Activated naive CD8-positive, alpha-beta T cell treated with anti-CD3 and anti-CD28 coated beads, Interleukin-2, amount 10 ng/mL, durations not matched to agents 7 days and 5 days (primary cell): ENCODE measurements at places on chromosomes 5 and 9. TPM values are rescaled to one million over a fixed set of nuclear protein-coding genes. Genes with fewer than 3 reads are reported as not detected.

DNA sequence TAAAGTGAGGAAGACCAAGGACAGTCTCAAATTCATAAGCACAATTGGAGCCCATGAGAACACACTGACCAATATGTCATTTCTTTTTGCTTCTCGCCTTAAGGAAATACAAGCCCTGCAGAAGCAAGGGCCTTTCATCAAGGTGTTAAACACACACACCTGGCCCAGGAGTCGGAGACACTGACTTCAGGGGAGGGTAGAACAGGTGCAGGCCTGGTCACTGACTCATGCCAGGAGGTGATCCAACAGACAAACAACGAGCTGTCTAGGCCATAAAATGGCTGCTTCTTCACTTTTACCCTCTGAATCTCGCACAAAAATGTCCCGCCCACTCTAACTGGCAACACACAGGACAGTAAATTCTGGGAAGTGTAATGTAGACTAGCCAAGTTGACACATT lies 62.7 kb downstream of the RGMB start:
- no peak for DNase-seq

Gene MEF2C
- 0.86 TPM for total RNA-seq

GRCh38 chr5:107633171-107633901 lies 37.4 kb downstream of the EFNA5 start:
- no peak for DNase-seq

GRCh38 chr9:117869712-117870111 lies 165.5 kb downstream of the TLR4 start:
- DNase-seq = no peak

GRCh38 chr5:154647114-154647760 lies 107.9 kb upstream of the LARP1 start:
- DNase-seq = peak; percentile 61

Gene CAPSL
- total RNA-seq = not detected

Gene C5orf46
- not detected for total RNA-seq
